Stimulated activated CD4-positive, alpha-beta T cell treated with anti-CD3 and anti-CD28 coated beads, Interleukin-15, amount 100 ng/mL, for 1 hour (primary cell): ENCODE measurements at places on chromosomes 5 and 9.

DNA sequence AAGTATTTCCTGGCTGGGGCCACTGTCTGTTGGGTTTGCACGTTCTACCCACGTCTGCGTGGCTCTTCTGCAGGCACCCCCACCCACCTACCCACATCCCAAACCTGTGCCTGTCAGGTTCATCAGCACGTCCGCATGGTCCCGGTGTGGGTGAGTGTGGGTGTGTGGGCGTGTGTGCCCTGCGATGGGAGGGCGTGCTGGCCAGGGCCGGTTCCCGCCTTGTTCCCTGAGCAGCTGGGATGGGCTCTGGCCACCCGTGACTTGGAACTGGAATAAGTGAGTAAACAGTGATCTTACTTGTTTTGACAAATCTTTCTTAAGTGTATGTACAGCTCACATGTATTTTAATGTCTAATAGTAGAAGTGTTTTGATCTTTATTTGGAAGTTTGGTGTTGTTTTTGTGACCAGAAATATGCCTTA, 20.4 kb downstream of the ERGIC1 start:
- no peak for DNase-seq

GRCh38 chr9:28810388-28811075, 1237.3 kb upstream of the C9orf72 start:
- DNase-seq: no peak

DNA sequence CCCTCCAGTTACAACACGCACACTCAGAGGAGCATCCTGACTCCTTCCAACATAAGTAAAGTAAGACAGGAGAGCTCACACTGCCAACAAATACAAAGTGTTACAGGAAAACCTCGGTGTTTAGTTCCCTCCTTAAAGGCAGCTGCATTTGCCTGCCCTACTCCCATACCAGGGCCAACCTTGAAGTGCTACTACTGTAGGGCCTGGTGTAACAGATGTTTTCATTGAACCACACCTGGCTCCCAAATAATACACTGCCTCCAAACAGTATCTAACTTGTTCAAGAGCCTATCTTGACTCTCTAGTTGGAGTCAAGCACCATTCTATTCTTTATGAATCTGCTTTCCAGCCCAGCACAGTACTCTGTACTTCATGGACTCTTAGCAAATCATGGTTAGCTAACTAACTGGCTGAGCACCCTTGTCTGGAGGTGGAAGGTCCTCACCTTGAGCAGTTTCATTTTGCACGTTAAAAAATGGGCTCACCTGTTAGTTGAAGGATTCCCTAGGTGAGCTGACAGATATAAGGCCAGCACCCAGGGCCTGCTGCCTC, 34.6 kb downstream of the TTC39B start:
- DNase-seq: no peak

- no peak for DNase-seq
Measured at GRCh38 chr9:88673886-88674285, 138.9 kb downstream of the NXNL2 start.

GRCh38 chr9:14119694-14120514, 194.0 kb downstream of the NFIB start:
- no peak for DNase-seq

GRCh38 chr9:114411452-114411851, 23.7 kb upstream of the AKNA start:
- DNase-seq: no peak

- DNase-seq: no peak
Measured at GRCh38 chr9:1871626-1872419, 143.3 kb upstream of the SMARCA2 start.

DNA sequence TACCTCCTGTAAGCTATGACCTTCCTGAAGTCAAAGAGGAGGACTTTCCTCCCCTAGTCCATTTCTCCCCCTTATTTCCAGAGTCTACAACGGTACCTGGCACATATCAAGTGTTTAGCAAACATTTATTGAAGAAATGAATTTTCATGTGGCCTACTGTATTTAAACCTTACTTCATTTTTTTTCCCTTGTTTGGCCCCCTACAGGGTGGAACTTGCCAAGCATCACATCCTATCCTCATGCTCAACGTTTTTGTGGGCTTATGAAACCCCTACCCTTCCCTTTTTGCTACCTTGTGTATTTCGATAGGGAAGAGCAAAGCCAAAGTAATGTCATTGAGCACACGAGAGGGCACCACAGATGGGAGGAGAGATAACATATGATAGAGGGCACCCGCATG, 1857.8 kb upstream of the WWC1 start:
- no peak for DNase-seq

DNA sequence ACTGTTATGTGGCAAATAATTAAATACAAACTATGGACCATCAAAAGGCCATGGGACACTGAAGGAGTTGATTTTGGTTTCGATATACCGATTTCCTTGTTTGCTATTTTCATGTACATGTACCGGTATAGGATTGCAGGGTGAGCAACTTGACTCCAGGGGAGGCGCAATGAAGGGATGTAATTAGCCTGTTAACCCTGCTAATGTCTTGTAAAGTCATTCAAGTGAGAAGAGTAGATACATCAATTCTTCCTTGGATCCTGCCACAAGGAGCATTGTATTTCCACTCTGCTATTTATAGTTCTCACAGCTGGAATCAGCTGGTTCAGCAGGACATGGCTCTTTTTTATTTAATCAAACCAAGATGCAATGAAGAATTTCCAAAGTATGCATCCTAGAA, 102.0 kb downstream of the STK32A start:
- DNase-seq: no peak

DNA sequence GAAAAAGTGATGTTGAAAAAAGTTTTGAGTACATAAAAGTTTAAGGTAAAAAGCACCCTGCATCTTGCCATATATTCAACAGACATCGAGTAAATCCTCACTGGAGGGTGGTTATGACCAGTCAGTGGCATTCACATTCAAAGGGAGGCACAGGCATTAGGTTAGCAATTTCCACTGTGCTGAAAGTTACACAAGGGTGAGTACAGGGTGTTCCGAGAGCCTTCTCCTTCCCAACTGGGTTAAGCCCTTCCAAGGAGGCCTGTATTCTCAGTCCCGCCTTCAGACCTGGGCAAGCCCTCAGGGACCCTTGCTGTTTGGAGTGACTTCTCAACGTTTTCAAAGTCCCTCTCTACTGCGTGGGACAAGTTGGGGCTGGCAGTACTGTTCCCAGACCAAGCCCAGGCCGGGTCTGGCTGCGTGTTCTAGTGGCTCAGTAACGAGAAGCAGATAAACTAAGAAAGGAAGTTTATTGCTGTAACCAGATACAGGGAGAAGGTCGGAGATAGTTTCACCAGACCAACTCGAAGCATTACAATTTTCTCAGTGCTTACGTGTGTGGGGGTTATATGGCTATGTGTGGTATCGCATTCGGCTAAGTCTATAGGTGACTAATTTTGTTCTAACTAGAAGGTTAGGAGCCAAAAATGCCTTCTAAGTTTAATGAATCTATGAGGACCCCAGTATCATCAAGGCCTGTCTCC, 13.0 kb upstream of the SETX start:
- no peak for DNase-seq
